ENCODE measurements at places on chromosomes 11 and 22.

GRCh38 chr11:88629496-88629895, 292.0 kb upstream of the CTSC start:
- DNase-seq = no peak

DNA sequence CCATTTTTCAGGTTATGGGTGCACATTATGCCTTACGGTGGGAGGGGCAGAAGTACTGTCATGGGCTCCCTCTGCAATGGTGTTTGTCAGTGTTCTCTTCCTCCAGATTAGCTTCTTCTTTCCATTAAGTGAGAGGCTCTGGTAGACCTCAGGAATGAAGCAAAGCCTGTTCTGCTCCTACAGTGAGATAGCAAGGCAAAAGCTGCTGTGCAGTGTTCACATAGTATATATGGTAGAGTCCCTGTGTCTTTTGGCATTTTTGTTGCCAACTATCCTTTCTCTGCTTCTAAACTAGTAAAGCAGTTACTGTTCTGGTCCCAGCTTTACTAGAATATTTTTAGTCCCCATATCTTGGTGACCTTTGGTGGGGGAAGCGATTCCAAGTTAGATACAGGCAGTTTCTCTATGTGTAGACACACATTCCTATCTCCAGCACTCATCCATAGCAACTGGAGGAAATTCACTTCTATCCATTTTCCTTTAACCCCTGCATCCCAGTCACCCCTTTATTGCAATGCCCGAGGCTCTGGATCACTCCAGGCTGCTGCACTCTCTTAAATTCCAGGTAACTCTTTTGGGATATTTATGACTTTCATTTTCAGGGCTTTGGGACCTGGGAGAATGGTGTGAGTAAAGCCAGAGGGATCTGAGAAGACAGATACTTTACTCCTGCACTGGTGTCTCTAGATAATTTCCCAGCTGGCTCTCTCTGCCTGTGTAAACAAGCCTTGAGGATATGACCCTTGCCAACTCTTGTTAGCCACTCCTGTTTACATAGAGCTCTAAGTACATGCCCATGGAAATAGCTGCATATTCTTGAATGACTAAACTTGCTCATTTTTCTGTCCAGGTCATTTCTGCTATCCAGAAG, 3.9 kb upstream of the TRIM34 start:
- no peak for DNase-seq

DNA sequence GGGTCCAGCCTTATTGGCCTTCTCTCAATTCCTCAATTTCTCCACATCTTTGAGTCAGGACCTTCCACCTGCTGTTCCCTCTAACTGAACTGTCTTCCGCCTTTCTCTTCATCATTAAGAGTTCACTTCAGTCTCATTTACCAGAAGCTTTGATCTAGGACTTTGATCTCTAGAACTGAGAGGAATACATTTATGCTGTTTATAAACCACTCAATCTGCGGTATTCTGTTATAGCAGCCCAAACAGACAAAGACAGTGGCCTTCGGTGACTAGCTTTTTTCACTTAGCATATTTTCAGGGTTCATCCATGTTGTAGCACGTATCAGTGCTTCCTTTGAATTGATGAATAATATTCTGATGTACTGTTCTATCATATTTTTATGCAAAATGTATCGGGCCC, 10.5 kb downstream of the CLPB start:
- no peak for DNase-seq

DNA sequence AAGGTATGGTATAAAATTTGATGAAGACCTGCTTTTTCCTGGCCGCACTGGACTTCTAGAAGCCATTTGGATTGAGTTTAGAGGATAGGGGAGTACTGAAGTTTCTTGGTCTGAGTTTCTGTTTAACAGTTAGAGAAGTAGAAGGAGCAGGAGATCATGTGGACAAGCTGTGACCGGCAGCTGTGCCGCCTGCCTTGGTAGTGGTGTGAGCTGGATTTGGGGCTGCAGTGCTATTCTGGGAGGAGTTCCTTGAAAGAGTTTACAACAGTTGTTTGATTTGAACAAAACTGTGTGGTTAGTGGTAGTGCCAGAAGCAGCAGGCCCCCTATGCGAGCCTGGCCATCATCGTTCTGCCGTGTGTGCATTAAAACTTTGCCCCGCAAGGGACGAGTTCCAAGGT, 105.2 kb downstream of the PDHX start:
- DNase-seq = no peak

DNA sequence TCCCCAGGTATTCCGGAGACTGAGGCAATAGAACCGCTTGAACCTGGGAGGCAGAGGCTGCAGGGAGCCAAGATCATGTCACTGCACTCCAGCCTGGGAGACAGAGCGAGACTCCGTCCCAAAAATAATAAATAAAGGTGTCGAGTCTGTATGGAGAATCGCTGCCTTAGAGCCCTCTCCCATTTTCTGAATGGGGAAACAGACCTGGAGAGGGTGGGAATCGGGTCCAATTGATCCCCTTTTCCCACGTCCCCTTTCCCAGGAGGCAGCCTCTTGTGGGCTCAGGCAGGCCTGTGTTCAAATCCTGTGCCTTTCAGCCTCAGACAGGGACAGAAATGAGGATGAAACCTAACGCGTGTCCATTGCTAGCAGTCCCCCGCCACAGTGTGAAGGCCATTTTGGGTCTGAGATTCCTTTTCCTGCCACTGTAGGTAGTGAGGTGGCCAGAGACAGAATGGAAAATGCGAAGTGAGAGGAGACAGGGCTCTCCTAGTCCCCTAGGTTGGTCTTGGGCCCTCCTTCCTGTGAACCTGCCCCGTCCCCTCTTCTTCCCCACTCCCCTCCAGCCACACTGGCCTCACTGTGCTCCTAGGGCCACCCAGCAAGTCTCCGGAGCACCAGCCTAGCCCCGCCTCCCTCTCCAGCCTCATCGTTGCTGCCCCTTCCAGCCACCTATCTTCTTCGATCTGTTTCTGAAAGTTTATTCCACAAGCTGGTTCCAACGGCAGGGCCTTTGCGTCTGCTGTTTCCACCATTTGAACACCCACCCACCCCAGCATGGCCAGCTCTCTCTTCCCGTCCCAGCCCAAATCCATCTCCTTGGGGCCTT, 2.7 kb upstream of the POLDIP3 start:
- no peak for DNase-seq

GRCh38 chr11:131356206-131356605, 14.2 kb upstream of the NTM start:
- DNase-seq = no peak

GRCh38 chr11:123325533-123325932, 104.5 kb upstream of the GRAMD1B start:
- DNase-seq = no peak

- no peak for DNase-seq
Measured at GRCh38 chr11:10490398-10491241, 35.6 kb downstream of the AMPD3 start.

DNA sequence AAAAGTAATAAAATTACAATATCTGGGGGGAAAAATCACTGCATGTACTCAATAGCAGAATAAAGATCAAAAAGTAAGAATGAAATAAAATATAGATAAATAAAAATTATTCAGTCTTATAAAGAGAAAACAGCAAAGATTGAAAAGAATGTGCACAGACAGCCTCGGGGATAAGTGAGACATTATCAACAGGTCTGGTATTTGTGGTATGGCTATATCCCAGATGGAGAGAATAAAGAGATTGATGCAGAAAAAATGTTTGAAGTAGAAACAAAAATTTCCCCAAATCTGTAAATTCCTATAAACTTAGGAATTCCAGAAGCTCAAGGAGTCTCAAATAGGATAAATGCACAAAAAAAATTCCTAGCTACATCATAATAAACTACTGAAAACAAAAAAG, 74.5 kb upstream of the LUZP2 start:
- DNase-seq = no peak

DNA sequence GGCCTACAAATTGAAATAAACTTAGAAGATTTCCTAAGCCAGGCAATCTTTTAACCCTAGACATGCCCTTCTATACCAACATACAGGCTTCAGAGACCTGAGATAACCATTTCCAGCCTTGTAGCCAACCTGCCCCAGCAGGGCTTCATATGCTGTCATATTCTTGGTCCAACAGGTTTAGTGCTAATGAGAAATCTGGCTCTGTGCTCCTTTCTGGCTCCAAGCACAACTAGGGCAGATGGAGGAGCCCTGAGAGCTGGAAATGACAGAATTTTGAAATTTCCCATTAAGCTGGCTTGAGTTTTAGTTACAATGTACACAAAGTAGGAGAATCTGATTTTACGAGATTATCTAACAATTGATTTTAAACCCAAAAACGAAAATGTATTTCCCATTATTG, 323.0 kb upstream of the CCDC90B start:
- no peak for DNase-seq

Data from esophagus squamous epithelium (tissue), 5 donors.